ENCODE measurements at places on chromosomes 11 and 22.
A peak's percentile ranks its signal among the peaks of the same experiment; 100 is the strongest.

- DNase-seq, result no peak
These were observed 12.4 kb upstream of the PRAME start for GRCh38 chr22:22571429-22571828.

DNA sequence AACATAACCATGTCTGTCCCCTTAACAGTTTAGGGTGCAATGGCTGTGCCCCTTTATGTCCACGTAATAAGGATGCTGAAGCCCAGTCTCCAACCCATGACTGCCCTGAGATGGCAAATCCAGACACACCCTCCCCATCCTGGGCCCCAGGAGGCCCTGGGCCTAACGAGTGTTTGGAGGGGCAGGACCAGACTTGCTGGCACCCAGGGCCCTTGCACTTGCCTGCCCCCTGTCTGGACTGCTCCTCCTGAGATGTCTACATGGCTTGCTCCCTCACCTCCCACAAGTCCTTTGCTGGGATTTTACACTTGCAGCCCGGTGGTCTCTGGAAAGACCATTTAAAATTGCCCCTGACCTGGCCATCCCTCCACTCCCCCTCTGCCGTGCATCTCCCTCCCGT is 132.2 kb upstream of the NECTIN1 start:
- no peak for DNase-seq

GRCh38 chr22:33083212-33083611 is 25.0 kb upstream of the SYN3 start:
- no peak for DNase-seq

DNA sequence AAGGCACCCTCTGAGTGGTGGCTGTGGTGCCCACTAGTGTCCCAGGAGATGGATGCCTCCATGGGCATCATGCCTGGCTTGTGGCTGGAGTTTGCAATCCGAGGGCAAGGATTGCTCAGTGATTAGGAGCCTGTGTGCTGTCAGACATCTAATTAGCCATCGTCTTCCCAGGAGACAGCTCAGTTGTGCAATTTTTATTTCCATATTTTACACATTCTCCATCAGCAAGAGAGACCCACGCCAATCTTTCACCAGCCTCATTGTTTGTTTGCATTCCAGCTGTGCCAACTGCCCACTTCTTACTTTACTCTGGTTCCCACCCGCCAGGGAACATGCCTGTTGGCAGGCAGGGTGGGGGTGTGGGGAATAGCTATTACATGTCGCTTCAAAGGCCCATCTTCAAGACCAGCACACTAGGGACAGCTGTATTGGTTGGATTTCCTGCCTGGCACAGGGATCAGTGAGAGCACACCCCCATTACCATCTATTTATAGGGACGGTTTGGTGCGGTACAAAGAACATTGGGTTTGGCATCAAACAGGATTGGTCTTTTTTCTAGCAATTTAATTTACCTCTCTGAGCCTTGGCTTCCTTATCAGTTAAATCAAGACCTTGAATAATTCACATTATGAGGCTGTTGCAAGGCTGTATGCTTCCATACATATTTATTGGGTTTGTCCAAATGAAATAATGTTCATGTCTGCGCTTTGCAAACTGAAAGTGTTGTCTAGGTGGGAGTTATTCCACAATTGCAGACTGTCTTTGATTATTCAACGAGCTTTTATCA is 80.7 kb upstream of the NAV2 start:
- DNase-seq, result no peak

GRCh38 chr11:74493791-74494630 is 487 bp upstream of the LIPT2 start:
- DNase-seq, result no peak

DNA sequence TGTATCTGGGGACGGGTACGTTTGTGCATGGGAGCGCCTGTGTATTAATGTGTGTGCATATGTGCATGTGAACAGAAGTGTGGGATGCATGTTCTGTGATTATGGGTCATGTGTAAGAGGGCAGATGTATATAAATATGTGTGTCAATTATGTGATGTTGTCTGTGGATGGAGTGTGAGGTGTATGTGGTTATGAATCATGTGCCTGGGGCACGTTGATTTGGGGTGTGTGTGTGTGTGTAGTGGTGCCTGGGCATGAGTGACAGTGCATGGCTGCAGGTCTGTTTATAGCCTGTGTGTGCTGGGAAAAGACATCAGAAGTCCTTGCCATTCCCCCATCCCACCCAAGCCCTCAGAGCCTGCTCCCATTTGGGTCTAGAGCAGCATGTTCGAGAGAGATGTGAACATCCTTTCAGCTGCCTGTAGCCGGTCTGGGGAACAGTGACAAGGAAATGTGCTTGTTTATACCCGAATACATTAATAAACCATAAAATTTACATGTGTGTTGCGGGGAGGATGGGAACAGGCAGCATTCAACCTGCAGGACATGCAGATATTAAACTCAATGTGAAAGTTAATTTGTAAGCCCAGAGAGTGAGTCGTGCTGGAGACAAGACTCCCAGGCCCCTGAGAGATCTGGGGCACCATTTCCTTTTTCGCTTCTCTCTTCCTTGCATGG is 129.0 kb downstream of the NECTIN1 start:
- no peak for DNase-seq

GRCh38 chr22:46517255-46517761 is 20.1 kb downstream of the CELSR1 start:
- DNase-seq, result no peak

- no peak for DNase-seq
These were observed 76.1 kb downstream of the MED15 start for GRCh38 chr22:20583471-20583922.

DNA sequence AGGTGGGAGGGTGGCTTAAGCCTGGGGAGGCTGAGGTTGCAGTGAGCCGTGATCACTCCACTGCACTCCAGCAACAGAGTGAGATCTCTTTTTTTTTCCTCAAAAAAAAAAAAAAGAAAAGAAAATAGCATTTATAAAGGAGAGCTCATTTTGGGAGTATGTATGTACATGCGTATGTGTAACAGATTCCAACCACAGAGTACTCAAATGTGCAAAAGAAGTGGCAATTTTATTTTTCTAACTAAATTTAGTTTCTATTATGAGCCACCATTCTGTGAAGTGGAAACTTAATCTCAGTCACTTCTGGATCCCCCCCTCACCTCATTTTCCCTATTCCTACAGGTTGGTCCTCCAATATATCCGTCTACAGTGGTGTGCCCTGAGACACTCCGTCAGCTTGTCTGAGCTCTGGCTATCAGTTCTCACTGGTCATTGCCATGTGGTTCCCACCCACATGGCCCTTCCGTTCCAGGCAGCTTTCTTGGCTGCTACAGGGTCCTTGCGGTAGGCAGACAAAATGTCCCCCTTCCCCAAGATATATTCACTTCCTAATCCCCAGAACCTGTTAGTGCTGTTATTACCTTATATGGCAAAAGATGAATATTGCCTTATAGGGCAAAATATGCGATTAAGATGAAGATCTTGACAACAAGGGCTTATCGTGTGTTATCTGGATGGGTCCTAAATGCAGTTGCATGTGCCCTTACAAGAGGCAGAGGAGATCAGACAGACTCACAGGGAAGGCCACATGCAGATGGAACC is 35.8 kb upstream of the TSKU start:
- DNase-seq, result no peak

DNA sequence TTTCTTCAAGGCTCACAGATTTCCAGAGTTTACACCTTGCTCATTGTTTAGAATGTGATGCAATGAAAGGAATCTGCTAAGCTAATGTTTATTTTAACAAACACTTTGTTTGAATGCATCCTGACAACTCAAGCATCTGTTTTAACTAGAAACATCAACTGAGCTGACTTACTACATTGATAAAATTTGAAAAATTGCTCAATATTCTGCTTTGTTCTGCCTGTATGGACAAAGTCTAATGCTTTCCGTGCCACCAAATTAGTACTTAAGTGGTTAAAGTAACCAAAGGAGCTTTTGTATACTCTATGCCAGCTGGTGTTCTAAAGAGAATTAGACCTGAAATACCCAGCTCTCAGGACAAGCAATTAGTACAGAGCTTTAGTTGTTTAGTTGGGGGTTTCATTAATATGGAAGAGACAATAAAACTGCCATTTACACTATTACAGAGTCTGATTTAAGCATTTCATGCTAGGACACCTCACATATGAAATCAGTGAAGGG is 105.2 kb downstream of the MAML2 start:
- DNase-seq, result no peak

GRCh38 chr22:19903513-19903912 is 38.1 kb upstream of the COMT start:
- no peak for DNase-seq

GRCh38 chr11:1667906-1668305 is 29.1 kb upstream of the KRTAP5-6 start:
- peak; percentile 74 for DNase-seq

DNA sequence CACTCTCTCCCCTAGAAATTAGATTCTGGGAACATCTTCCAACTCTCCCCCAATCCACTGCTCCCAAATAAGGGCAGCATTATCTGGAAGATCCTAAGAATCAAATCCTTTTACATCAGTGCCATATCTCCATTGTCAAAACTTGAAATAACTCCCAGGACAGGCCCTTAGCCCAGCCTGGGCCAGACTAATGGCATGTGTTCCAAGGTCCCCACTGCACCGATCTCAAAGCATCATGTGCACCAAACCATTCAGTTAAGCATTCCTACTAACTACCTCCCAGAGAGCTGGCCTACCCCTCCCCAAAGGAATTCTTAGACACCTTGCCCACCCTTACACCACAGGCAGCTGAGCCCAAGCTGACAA is 44.2 kb upstream of the POU2AF1 start:
- DNase-seq, result no peak

GRCh38 chr11:1397862-1398527 is 8.3 kb downstream of the BRSK2 start:
- DNase-seq, result no peak

DNA sequence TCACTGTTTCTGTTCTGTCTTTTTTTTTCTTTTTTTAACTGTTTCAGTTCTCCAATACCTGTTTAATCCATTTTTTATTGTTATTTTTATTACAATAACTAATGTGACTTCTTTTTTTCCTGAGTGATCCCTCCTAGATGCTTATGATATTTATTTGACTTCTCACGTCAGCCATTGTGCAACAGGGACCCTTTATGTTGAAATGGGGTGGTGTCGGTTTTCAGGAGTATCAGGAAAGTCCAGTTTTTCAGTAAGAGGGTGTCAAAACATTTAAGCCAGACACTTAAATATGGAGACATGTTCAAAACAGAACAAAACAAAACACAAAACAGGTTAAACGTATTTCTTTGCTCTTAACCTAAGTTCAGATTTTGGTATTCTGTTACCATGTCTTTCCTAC is 418.8 kb downstream of the DYNC2H1 start:
- no peak for DNase-seq

GRCh38 chr22:32817137-32817730 is 15.7 kb downstream of the TIMP3 start:
- DNase-seq, result no peak

GRCh38 chr11:32911413-32911812 is 18.8 kb downstream of the QSER1 start:
- DNase-seq, result no peak

GRCh38 chr11:132234878-132235277 is 864.5 kb downstream of the NTM start:
- DNase-seq, result peak; percentile 89

DNA sequence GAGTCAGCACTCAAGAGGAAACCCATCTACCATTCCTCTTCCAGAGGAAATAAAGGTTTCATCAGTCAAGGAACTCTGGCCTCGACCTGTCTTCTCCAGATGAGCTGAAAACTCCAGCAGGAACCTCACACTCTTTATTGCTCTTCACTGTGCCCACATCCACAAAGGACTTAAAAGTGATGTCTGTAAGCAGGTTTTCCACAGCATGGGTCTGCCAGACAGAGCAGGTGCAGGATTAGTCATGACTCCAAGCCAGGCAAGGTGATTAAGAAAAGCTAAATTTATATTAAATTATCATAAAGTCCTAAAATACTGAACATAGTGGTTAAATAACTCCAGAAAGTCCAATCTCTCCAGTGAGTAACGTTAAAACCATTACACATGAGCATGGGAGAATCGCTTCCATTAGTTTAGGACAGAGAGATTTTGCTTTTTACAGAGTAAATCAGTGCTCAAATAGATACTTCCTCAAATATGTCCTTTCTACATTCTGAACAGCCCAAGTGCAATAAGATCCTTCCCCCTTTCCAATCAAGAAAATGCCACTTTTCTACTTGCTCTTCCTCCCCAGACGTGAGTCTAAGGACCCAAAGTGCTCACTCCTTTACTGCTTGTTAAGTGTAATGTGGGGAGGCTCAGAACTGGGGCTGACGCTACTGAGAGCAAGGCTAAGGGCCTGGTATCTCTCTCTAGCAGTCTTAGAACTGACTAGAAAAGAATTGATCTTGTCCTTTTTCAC is 10.7 kb upstream of the CKAP5 start:
- DNase-seq, result no peak

DNA sequence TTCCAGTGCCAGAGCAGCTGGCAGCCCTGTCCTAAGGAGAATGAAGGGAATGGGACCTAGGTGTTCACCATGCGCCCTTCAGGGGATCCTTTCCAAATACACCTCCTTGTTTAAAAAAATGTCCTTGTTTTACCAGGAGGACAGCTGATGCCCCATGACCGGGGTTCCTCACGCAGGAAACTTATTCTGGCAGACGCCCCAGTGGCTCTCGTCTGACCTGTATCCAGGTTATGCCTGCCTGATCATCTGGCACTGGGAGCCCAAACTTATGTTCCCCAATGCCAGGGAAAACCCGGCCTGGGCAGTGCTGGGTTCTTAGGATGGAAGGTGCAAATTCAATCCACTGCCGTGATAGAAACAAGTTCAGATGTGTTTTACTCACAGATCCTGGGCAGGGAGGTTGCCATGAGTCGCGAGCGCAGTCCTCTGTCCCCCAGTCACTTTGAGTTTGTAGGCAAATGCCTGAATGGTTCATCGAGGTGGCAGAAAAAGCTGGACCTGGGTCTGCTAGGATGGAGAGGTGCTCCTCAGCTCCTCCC is 31.5 kb downstream of the MOV10L1 start:
- DNase-seq, result no peak

DNA sequence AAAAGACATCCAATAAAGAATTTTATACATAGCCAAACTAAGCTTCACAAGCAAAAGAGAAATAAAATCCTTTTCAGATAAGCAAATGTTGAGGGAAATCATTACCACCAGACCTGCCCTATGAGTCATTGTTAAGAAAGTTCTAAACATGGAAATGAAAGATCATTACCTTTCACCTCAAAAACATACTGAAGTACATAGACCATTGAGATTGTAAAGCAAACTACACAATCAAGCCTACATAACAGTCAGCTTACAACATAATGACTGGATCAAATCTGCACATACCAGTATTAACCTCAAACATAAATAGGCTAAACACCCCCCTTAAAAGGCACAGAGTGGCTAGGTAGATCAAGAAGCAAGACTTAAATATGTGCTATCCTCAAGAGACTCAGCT is 501.0 kb upstream of the LUZP2 start:
- DNase-seq, result no peak

DNA sequence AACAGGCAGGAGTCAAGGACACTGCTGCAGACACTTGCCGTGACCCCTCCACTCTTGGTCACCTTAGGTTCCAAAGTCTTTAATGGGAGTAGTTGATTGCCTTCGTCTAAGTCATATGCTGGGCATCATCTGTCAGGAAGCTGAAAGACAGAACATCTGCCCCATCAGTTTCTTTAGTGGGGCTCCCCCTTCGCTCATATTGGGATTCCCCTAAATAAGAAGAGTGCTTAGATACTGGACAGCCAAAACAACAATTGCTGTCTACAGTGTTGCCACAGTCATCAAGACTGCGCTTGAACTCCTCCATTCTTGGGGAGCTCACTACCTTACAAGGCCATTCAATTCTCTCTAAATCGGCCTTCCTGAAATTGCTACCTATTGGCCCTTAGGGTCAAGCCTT is 58.5 kb downstream of the UBASH3B start:
- no peak for DNase-seq

GRCh38 chr11:117993988-117994745 is 8.0 kb downstream of the IL10RA start:
- no peak for DNase-seq

GRCh38 chr11:16126362-16126761 is 230.0 kb downstream of the SOX6 start:
- DNase-seq, result no peak

All from muscle of back (tissue), 13 donors.